ENCODE measurements at places on chromosomes 7 and 10.

DNA sequence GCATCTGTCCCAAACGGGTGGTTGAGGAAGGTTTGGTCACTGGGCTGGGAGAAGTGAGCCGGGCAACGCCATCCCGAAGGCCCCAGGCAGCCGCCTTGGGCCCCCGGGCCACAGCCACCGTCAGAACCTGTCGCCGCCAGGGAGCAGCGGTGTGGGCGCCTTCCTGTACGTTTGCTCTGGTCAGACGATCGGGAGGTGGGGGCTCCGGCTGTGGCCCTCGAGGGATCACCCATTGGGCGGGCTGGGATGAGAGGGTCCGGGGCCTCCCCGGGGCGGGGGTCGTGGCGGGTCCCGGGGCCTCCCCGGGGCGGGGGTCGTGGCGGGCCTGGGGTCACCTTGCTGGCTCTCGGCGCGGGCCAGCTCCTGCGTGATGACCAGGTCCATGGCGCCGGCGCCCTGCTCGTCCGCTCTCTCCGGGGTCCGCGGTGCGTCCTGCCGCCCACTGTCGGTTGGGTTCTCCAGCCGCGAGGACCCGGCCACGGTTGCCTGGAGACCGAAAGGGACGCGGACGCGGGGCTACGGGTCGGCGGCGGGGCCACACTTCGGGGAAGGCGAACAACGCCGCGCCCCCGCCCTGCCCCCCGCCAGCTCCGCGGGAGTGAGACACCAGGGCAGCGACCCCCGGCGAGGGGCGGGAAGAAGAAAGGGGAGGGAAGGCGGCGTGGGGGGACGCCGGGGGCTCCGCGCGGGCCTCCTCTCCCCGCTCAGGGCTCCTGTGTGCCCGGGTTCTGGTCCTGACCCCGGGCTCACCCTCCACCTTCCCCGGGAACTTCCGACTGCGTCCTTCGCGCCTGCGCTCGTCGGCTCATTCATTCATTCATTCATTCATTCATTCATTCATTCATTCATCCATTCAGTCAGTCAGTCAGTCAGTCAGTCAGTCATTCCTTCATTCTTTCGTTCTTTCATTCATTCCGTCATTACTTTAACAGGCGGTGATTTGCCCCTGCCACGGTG lies at the start of gene CFAP46:
Gene CFAP46 (minus strand): TSS at position 470 of the 957 bp plus-strand sequence. CDS start 86 bp downstream, at position 384.
- no peak for DNase-seq

- no peak for DNase-seq
Measured at GRCh38 chr10:82625512-82626189, 750.7 kb downstream of the NRG3 start.

- DNase-seq, result no peak
Measured at GRCh38 chr7:153524070-153524601, 528.1 kb upstream of the DPP6 start.

GRCh38 chr7:113936982-113937381 lies 18.2 kb upstream of the PPP1R3A start:
- DNase-seq, result no peak

GRCh38 chr7:73823873-73824592 lies 6.8 kb upstream of the CLDN4 start:
- no peak for DNase-seq

DNA sequence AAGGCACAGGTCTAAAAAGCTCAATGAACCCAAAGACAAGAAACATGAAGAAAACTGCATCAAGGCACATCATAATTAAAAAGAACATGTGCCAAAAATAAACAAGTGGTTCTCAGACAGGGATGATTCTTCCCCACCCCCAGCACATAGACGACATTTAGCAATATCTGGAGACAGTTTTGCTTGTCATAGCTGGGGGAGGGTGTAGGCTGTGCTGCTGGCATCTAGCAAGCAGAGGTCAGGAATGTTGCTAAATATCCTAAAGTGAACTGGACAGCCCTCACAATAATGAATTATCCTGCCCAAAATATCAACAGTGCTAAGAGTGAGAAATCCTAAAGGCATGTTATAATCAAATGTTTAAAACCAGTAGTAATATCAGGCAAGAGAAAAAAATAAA lies 122.6 kb downstream of the MICU1 start:
- DNase-seq, result no peak

- no peak for DNase-seq
Measured at GRCh38 chr10:93006435-93007039, 54.1 kb upstream of the CYP26C1 start.

GRCh38 chr10:105650306-105650705 lies 1009.2 kb downstream of the SORCS3 start:
- DNase-seq, result no peak

- DNase-seq, result no peak
Measured at GRCh38 chr7:64551375-64552142, 11.3 kb downstream of the ZNF680 start.

GRCh38 chr7:142098004-142098403 lies 13.5 kb upstream of the MGAM2 start:
- DNase-seq, result no peak

GRCh38 chr10:119391440-119392251 lies 150.9 kb downstream of the RGS10 start:
- no peak for DNase-seq

DNA sequence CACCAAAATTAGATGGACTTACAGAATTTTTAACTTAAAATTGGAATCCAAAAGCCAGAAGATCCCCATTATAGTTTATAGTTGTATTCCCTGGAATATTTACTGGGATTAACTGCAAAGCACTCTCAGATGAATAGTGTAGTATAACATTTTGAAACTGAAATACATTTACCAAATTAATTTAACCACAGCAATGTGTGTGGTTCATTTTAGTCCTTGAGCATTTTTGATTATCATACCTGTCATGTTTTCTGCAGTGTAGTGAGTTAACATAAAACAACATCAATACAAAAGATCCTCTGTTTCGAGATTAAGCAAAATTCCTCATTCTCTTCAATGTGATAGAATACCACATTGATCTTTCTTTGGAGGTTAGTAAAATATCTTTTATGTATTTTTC lies 3.7 kb downstream of the VIM start:
- no peak for DNase-seq

DNA sequence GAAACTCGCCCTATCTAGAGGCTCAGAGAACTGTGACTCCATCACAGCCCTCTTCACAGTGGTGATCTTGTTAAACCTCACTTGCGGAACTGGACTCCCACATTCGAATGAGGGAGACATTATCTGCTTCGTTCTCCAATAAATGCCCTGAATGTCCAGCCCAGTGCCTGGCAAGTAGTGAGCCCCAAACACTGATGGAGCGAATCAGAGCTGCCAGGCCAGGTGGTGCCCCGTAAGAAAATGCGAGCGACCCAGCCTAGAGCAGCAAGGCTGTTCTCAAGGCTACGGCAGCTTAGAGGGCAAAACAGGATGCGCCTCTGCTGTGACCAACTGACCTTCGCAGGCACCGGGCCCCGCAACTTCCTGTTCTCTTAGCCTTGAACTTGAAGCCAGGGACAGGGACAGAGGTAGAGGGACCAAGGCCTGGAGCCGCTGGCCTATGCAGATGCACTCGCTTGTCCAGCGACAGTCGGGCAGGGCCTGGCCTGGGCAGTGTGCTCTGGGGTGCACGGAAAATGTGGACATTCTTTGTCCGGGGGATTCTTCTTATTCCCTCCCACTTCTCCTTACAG lies 217.6 kb downstream of the TCERG1L start:
- no peak for DNase-seq

DNA sequence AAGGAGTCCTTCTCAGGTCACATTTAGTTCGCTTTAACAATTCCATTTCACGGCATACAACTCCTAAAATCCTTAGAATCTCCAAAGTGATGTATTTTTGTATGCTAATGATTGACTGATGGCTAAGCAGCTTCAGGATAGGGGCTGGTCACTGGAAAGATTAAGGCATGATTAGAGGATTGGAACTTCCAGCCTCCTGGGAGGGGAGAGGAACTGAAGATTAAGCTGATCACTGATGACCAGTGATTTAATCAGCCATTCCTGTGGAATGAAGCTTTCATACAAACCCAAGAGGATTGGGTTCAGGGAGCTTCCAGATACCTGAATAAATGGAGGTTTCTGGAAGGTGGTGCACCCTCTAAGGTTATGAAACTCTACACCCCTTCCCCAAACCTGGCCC lies 123.9 kb upstream of the CDK13 start:
- DNase-seq, result no peak

DNA sequence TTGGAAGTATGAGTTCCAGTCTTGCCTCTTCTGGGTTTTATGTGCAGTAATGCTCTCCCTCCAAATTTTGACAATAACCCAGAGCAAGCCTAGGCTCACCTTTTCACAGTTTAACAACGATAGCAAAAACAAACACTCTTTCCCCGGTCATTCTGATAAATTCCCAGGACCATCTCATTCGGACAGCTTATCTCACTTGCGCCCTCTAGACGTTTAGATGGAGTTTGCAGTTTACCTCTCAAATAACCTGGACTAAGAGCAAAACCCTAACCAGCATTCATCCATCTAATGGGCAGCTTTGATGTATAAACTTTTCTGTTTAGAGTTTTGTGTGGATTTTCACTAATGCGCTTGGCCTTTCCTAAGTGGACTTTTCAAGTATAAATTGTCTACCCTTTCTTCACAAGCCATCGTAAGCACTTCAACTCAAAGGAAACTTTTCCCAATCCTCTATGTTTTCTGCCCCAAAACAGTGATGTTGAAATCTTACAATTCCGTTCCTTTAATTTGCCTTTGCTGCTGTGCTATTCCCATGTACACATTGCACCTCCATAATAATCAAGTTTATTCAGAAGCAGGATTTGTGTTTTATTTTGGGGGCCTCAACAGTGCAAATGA lies 114.9 kb downstream of the HDAC9 start:
- DNase-seq, result no peak

GRCh38 chr7:116353647-116354046 lies 143.3 kb downstream of the TES start:
- no peak for DNase-seq

DNA sequence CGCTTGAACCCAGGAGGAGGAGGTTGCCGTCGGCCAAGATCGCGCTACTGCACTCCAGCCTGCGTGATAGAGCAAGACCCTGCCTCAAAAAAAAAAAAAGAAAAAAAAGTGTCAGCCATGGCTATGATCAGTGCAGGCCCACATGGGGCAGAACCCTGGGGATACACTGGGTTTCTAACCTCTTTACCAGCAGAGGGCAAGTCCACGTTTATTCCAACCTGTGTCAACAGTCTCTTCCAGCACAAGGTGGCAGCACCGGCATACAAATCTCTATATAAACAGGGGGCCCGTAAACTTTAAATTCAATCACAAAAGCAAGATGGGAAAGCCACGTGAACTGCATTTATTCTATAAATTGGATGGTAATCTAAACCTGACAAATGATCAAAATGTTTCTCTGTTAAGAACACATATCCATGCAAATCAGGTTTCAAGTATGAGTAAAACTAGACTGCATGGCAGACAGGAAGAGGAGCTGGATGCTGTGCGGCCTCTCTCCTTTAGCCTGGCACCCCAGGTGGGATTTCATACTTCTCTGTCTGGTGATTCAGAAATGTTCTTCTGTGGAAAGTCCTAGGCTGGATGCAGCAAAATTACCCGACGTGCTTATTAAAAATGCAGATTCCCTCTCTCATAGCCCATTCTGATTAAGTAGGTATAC lies 60.0 kb upstream of the STEAP1B start:
- peak; percentile 61 for DNase-seq

GRCh38 chr7:135965602-135966001 lies 11.6 kb downstream of the MTPN start:
- no peak for DNase-seq

GRCh38 chr7:148535217-148535616 lies 55.3 kb upstream of the C7orf33 start:
- DNase-seq, result peak; percentile 4

DNA sequence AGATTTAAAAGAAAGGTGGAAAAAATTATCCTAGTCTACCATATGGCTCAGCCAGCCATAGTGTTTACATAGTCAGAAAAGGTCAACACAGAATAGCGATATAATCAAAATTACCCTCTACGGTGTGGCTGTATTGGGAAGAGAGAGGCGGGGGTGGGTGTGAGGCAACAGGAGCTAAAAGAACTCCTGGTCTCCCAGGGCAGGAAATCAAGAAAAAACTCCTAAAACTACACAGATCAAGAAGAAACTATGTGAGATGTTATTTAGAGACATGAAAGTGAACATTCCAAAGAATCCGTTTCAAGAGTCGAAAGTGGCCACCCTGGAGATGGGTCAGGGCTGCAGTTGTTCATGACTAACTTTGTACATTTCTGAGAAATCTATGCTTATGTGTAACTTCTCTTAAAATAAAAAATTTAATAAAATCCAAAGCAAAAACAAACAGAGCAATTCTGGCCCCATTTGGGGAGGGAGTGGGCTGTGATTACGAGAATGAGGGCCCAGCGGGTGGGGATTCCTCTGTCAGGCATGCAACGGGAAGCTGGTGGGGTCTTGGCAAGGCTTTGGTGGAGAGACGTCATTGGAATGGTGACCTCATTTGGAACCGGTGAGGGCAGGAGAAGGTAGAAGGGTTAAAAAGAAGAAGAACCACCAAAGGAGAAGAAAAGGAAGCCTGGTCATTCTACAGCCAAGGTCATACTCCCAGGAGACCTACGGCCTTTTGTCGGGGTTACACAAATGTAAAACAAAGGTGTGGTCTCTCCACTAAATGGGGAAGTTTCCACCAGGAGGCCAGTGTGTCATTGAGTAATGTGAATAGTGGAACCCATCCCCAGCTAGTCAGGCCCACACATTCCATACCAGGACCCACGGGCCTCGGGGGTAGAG lies 71.2 kb upstream of the DUSP5 start:
- DNase-seq, result no peak

DNA sequence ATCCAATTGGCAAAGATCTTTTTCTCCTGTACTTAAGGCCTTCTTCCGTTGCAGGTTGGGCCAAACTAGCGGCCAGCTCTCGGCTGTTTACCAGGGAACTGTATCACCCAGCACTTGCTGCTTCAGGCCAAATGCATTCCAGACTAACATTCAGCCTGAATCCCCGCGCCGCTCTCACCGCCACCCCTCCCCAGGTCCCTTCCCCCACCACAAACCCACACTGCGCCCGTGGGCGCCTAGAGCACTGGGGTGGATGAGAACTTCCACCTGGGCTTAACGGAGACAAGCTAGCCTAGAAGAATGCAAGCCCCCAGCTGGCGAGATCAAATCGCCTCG lies 676 bp downstream of the TCAF1 start:
- DNase-seq, result no peak

GRCh38 chr7:158011941-158012340 lies 575.7 kb downstream of the PTPRN2 start:
- DNase-seq, result no peak

DNA sequence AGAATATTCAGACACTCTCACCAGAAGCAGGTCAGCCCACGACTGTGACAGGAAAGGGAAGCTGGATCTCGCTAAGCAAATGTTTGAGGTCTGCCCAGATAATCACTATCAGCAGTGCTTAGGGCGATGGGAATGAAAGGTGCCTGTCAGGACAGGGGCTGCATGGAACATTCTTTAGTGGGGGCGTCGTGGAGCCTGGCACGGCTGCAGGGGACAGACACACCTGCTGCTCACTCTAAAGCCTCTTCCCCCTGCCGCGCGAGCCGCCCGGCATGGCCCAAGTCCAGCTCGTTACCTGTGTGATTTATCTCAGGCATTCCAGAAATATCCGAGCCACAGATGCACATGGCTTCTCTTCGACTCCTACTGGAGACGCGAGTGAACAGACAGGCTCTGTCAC lies 235.5 kb downstream of the GLRX3 start:
- no peak for DNase-seq

- DNase-seq, result no peak
Measured at GRCh38 chr7:18210377-18210776, 182.7 kb upstream of the PRPS1L1 start.
